ENCODE measurements at places on chromosomes 13 and 19.

GRCh38 chr19:30235946-30236345 lies 136.2 kb upstream of the ZNF536 start:
- no peak for DNase-seq

DNA sequence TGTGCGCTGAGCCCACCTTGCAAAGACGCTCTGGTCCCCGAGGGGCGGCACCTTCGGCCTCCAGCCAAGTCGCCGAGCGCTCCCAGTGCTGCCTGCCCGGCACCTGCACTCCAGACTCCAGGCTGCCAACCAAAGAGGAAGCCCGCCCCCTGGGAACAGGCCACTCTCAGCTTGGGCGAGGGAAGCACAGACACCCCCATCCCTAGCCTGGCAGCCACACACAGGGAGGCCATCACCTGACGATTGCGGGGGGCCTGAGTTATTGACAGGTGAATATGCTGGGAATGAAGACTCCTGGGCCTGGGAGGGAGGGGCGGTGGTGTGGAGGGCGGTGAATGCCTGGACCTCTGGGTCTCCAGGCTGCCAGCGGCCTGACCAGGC lies 10.3 kb upstream of the ZNF492 start:
- DNase-seq, result no peak

DNA sequence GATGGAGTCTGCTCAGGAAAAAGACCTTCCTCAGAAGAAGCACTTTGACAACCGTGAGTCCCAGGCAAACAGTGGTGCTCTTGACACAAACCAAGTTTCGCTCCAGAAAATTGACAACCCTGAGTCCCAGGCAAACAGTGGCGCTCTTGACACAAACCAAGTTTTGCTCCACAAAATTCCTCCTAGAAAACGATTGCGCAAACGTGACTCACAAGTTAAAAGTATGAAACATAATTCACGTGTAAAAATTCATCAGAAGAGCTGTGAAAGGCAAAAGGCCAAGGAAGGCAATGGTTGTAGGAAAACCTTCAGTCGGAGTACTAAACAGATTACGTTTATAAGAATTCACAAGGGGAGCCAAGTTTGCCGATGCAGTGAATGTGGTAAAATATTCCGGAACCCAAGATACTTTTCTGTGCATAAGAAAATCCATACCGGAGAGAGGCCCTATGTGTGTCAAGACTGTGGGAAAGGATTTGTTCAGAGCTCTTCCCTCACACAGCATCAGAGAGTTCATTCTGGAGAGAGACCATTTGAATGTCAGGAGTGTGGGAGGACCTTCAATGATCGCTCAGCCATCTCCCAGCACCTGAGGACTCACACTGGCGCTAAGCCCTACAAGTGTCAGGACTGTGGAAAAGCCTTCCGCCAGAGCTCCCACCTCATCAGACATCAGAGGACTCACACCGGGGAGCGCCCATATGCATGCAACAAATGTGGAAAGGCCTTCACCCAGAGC lies 16.2 kb upstream of the ZNF544 start:
- no peak for DNase-seq

DNA sequence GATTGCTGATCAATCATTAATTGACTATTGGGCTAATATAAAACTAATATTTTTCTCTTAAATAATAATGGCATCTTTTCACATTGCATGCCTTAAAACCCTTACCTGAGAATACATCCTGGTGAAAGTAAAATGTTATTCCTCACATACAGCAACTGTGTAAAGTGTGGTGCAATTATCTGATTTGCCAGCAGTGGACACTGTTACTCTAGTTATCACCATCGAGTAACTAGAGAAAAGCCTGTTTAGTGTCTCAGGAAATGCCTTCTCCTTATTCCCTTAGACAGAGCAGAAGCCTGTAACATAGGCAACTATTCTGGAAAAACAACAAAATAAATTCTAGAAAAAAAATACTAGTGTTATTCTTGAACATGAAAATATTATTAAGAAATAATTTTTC lies 459.8 kb downstream of the FGF14 start:
- peak; percentile 23 for DNase-seq

- DNase-seq, result no peak
Measured at GRCh38 chr13:107553838-107554237, 661.5 kb downstream of the LIG4 start.

GRCh38 chr19:21638776-21639175 lies 128.6 kb downstream of the ZNF100 start:
- no peak for DNase-seq

GRCh38 chr19:49860336-49861102 lies 6.9 kb downstream of the PNKP start:
- no peak for DNase-seq

- DNase-seq, result no peak
Measured at GRCh38 chr13:51370116-51370515, 30.6 kb downstream of the SERPINE3 start.
